ENCODE measurements at places on chromosomes 3 and 15.

GRCh38 chr15:25717457-25718168 lies 145.5 kb downstream of the ATP10A start:
- DNase-seq, result no peak

GRCh38 chr3:146160964-146161662 lies at the start of gene PLOD2:
TSS of gene PLOD2 (minus strand) at chr3:146161184. CDS start at chr3:146160989, 195 bp downstream.
- peak; percentile 78 for DNase-seq

- no peak for DNase-seq
These were observed 589 bp upstream of the GPR27 start for GRCh38 chr3:71752831-71753700.

- peak; percentile 71 for DNase-seq
These were observed 10.2 kb downstream of the MRPS22 start for GRCh38 chr3:139353920-139354556.
